CD8-positive, alpha-beta memory T cell (primary cell): ENCODE measurements at places on chromosomes 5 and 9. TPM values are rescaled to one million over a fixed set of nuclear protein-coding genes. Genes with fewer than 3 reads are reported as not detected.

GRCh38 chr5:66704790-66705425, 108.7 kb downstream of the MAST4 start:
- DNase-seq, result no peak

GRCh38 chr5:40503439-40503838, 176.3 kb upstream of the PTGER4 start:
- DNase-seq, result no peak

DNA sequence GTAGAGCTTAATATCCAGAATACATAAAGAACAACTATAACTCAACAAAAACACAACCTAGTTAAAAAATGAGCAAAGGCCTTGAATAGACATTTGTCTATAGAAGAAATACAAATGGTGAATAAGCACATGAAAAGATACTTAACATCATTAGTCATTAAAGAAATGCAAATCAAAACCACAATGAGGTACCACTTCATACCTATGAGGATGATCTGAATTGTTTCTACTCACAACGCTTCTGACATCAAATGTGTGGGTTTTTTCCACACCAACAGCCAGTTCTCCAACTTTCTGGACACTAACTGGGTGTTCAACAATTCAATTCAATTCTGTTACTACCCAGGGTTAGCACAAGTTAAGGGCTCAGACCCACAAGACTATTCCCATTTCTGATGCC, 22.0 kb downstream of the SREK1IP1 start:
- DNase-seq, result no peak

DNA sequence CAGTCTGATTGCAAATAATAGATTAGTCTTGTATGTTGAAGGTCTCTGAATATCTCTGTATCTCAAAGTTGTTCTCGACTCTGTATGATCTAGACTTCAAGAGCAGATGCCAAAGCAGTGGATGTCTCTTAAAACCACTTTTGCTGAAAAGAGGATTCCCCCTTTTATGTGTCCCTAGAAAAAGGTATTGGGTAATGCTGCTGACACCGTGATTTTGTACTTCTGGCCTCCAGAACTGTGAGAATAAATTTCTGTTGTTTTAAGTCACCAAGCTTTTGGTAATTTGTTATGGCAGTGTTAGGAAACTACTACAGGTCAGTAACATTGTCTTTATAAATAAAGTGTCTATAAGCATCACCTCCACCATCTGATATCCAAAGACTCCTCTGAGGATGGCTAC, 85.3 kb upstream of the PIK3R1 start:
- DNase-seq, result no peak

Gene ZNF454
- not detected for total RNA-seq

Gene SLC34A1
- total RNA-seq, result 0.09 TPM

GRCh38 chr5:132385326-132386105, 16.0 kb downstream of the SLC22A5 start:
- DNase-seq, result peak; percentile 39

Gene RANBP3L
- not detected for total RNA-seq

- peak; percentile 89 for DNase-seq
Measured at GRCh38 chr9:133459476-133460404, at the start of gene CACFD1. Gene CACFD1 (plus strand): TSS chr9:133459978. CDS start chr9:133460067, 89 bp downstream.

DNA sequence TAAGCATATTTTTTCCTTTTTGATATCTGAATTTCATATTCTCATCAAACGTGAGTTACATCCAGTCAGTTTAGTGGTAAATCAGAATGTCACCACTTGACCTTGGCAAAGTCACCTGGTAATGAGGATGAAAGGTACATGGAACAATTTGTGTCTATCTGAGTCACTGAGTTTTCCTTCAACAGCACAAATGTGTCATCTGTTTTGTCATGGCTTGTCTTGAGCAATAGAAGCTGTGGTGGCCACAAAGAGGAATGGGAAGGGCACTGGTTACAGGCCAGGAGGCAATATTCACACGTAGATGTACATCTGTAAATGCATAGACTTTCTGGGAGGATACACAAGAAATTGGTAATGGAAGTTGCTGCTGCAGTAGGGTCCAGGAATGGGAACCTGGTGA, 8.4 kb upstream of the ZNF474 start:
- no peak for DNase-seq

Gene IL9
- total RNA-seq, result 12.5 TPM

DNA sequence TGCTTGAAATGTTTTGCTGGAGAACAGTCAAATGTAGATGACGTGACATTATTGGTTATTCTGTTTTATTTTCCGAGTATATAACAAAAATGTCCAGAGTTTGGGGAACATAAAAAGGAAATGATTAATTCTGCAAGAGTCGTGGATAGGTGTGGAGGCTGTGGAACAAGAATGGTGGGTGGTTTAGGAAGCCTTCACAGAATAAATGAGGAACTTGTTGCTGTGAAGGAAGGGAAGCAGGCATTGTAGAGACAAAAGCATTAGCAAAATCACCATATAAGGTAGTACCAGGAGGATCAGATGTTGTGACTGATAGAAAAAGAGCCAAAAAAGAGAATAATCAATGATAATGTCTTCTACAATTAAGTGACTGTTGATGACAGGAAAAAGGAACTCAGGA, 66.2 kb upstream of the CNTLN start:
- no peak for DNase-seq

- DNase-seq, result no peak
Measured at GRCh38 chr5:122081541-122081940, 3.5 kb upstream of the LOX start.

DNA sequence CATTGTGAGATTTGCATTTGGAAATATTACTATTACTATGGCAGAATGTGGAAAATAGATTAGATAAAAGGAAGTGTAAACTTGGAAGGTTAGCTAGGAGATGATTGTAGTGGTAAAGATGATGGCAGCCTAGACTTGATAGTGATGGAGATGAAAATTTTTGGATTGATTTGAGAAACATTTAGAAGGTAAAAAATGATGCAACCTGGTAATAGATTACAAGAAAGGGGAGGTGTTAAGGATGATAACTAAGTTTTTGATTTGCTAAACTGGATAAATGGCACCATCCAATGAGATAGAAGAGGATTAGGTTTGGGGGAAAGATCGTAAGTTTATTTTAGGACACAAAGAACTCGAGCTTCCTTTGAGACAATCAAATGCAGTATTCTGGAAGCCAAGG, 8.9 kb upstream of the SLC30A5 start:
- no peak for DNase-seq

Gene PHYHD1
- not detected for total RNA-seq

DNA sequence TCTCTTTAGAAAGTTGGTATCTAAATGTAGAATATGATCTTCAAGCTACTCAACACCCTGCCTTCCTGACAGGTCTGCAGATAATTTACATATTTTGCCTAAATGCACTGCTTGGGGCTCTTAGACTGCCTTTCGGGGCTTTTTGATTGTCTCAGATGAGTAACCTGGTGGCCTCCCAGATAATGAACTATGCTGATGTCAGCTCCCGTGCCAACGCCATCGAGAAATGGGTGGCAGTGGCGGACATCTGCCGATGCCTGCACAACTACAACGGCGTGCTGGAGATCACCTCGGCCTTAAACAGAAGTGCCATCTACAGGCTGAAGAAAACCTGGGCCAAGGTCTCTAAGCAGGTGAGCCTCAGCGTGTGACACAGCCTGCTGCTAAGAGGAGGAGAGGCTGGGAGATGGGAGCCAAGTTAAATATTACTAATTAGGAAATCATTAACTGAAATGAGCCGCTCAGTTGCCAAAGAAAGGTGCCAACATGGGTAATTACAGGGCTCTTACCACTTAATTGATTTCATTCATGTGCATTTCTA, 20.8 kb upstream of the CKMT2 start:
- DNase-seq, result no peak

DNA sequence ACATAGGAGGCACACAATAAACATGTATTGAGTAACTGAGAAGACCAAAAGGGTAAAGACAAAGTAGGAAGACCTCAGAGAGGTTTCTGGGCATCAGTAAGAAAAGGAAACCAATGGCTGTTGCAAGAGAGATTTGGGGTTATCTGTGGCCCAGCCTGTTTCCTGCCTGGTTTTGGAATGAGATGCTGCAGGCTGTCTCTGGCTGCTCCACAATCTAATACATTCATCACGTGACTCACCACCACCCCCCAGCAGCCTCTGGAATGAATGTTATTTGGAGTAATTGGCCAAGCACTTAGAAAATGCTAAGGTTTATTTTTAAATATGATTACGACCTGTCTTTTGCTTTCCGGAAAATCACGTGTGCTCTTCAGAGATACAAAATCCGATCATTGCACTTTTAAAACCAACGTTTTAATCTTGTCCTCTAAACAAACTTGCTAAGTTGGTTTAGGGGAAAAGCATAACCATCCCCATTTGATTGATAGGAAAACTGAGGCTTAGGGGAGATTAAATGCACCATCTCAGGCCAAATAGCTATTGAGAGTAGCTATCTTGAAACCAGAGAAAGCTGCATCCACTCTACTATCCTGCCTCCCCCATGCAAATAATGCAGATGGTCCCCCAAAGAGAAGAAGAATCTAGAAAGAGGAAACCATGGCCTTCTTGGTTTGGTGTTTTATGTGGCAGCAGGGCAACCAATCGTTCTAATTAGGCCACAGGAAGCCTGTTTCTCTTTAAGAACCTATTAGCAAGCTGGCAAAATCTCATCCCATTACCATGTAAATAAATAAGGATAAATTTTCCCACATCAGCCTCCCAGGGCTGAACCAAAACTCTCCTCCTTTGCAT, 151.8 kb upstream of the ADRA1B start:
- no peak for DNase-seq

DNA sequence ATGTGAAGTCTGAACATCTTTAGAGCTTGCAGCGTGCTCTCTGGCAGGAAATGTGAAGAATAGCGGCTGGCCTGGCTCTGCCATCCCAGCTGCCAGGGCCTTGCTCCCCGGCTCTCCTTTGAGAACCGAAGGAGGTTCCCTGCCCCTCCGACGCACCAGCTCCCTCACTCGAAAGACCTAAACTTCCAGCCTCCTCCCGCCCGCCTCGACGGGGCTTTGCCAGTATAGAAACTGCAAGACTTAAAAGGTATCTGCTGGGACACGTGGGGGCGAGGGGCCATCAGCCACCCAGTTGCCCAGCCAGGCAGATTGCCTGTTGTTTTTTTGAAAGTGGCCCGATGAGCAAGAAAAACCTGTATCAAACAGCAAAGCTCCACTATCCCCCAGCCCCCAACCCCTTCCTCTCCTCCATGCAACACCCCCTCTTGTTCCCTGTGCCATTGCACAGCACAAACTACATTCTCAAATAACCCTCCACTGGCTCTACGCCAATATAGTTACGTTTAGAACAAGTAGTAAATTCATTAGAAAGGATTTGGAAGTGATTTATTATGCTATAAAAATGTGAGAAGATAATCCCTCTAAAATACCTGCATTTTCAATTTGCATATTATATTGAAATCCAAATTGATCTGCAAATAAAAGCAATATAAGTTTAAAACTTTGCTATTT, 331.9 kb downstream of the MED10 start:
- DNase-seq, result no peak

GRCh38 chr9:20446248-20446647, 176.1 kb downstream of the MLLT3 start:
- DNase-seq, result no peak

DNA sequence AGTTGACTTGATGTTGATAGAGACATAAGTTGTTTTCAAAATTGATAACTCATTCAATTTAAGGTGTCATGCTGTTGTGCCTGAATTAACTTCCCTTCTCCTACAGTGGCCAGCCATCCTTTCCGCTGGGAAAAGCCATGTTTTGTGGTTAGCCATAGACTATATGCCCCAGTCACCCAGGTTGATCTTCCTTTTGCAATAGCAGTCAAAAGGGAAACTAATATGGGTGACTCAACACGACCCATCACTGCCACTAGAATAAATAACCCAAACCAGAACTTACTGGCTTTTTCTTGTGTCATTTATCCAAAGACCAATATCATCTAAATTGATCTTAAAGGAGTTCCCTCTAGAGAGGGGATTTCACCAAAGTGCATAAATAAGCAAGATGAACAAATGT, 87.4 kb downstream of the PTCD2 start:
- no peak for DNase-seq

- no peak for DNase-seq
Measured at GRCh38 chr9:89667726-89668125, 62.9 kb downstream of the GADD45G start.
